ENCODE measurements at places on chromosomes 5 and 9.

- no peak for DNase-seq
Measured at GRCh38 chr5:148640471-148640870, 13.9 kb downstream of the HTR4 start.

GRCh38 chr5:151509836-151510235, 62.4 kb downstream of the SLC36A1 start:
- DNase-seq, result no peak

DNA sequence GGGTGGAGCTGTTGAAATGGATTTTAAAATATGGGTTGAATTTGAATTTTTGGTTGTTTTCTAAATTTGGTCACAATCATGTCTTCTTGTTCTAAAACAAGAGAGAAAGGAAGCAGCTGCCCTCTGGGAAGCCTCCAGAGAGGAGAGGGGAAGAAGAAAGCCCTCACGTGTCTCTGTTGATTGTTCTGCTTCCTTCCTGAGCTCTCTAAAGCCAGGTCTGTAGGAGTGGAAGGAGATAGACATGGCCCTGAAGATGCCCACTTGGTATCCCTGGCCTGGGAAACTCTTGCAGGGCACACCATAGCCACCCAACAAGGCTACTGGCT, 59.6 kb downstream of the GALNT12 start:
- DNase-seq, result no peak

GRCh38 chr5:77031891-77032290, 1.7 kb downstream of the AGGF1 start:
- no peak for DNase-seq

DNA sequence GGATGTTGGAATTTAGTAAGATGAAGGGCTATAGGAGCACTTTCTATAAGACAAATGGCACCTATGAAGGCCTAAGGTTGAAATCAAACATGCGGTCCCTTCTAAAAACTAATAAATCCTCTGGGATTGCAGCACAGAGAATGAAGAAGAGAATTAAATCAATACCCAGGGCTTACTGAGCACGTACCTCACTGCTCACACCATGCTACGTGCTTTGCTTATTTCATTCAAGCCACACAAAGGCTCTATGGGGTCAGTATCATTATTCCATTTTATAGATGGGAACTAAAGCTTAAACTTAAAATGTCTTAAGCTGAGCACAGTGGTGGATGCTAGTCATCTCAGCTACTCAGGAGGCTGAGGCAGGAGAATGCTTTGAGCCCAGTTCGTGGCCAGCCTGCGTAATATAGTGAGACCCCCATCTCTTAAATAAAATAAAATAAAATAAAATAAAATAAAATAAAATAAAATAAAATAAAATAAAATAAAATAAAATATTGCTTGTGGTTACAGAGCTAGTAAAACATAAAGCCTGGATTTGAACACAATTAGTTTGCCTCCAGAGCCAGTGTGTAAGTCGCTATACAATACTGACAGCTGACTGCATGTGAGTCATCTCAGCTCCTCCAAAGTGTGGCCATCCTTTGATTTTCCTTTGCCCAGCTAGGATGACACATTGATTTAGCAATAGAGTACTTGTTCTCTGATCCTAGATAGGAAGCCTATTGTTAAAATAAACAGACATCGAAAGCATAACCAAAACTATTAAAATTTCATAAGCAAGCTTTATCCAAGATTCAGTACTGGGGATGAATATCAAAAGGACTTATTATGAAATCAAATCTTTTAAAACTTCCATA, 20.9 kb upstream of the DPYSL3 start:
- no peak for DNase-seq

- DNase-seq, result no peak
Measured at GRCh38 chr9:87836536-87836935, 46.1 kb upstream of the SPATA31E1 start.

- DNase-seq, result no peak
Measured at GRCh38 chr9:87301371-87301770, 196.3 kb upstream of the DAPK1 start.

- DNase-seq, result no peak
Measured at GRCh38 chr9:136653323-136654079, 9.2 kb upstream of the EGFL7 start.

GRCh38 chr5:167779644-167780043, 511.8 kb upstream of the WWC1 start:
- no peak for DNase-seq

GRCh38 chr5:33275921-33276627, 164.7 kb upstream of the TARS1 start:
- no peak for DNase-seq

DNA sequence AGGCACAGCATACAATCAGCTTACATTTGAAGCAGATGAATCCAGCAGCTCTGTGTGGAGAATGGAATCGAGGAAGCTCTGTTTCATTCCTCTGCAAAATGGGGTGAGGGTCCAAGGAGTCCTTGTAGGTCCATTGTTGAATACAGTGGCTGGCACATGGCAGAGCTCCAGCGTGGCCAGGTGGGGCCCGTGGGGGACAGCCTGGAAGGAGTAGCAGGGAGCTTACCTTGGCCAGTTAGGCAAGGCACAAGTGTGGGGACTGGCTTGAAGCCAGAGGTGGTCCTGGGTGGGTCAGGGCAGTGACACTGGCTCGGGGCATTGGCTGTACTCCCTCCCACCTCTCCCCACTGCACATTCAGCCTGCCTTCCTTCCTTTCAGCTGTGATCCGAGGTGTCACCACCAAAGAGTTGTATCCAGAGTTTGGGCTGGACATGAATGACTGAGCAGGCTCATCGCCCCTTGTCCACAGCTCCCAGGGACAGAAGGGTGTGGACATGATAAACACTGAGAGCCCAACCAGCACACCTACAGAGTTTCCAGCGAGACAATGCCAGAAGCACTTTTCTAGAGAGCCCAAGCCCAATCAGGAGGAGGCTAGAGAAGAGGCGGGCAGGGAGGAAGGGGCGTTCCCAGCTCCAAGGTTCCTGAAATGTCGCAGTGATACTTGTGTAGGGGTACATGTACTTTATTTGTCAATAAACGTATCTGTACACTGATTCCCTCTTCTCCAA, 12.4 kb downstream of the SWI5 start:
- DNase-seq, result no peak

DNA sequence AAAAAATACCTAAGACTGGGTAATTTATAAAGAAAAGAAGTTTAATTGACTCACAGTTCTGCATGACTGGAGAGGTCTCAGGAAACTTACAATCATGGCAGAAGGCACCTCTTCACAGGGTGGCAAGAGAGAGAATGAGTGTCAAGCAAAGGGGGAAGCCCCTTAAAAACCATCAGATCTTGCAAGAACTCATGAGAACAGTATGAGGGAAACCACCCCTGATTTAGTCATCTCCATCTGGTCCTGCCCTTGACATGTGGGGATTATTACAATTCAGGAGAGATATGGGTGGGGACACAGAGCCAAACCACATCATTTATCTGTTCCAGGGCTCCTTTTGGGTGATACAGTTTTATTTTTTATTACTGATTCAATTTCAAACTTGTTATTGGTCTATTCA, 23.2 kb upstream of the ADAMTS16 start:
- DNase-seq, result no peak

GRCh38 chr5:158435161-158435616, 576.2 kb upstream of the CLINT1 start:
- no peak for DNase-seq

DNA sequence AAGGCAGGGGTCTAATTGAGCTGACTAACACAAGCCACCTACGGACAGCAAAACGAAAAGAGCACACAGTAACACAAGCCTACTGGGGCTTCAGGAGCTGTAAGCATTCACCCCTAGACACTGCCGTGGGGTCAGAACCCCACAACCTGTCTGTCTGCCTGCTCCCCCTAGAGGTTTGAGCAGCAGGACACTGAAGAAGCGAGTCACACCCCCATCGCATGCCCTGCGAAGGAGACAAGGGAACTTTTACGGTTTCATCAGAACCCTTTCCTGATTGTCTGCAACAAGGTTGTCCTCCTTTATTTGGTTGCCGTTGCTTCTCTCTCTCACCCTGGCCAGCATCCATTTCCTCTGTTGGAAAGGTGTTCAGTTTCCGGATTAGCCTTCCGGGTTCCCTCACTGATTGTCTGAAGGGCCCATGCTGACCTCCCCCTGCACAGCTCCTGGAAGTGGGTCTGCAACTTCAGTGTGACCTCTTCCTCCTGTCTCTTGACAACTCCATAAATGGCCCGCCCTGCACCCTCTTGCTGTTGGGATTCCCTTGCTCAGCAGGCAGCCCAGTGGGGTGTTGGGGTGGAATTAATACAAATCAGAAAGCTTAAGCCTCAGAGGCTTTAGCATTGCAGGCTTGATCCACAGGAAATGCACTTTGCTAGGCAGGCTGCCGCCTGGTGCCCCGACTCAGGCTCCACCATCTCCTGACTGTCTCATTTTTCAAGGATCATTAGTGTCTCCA, 258.9 kb upstream of the TLE4 start:
- DNase-seq, result no peak
